Thoracic aorta (tissue), 2 donors: ENCODE measurements at places on chromosomes 5 and 9.

GRCh38 chr9:95341293-95341962 is 23.9 kb upstream of the FANCC start:
- no peak for DNase-seq

- no peak for DNase-seq
These were observed 77.3 kb upstream of the MAN2A1 start for GRCh38 chr5:109612278-109612905.

GRCh38 chr9:78486661-78487060 is 189.7 kb downstream of the PSAT1 start:
- no peak for DNase-seq

DNA sequence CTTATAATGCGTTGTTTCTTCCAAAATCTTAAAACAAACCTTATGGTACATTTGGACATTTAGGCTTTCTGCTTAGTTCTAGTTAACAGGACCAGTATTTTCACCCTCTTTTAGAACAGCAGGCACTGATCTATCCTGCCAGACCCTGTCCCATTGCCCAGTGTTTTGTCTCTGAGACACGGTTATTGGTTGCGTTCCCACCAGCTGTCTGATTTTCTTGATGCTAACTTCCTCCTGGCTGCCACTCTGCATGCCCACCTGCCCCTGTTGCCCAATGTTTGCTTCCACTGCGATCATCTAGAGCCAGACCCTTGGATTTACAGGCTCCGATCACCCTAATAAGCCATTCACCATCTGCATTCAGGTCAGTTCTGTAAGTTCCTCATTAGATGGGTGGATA is 506.0 kb upstream of the CDH6 start:
- no peak for DNase-seq

DNA sequence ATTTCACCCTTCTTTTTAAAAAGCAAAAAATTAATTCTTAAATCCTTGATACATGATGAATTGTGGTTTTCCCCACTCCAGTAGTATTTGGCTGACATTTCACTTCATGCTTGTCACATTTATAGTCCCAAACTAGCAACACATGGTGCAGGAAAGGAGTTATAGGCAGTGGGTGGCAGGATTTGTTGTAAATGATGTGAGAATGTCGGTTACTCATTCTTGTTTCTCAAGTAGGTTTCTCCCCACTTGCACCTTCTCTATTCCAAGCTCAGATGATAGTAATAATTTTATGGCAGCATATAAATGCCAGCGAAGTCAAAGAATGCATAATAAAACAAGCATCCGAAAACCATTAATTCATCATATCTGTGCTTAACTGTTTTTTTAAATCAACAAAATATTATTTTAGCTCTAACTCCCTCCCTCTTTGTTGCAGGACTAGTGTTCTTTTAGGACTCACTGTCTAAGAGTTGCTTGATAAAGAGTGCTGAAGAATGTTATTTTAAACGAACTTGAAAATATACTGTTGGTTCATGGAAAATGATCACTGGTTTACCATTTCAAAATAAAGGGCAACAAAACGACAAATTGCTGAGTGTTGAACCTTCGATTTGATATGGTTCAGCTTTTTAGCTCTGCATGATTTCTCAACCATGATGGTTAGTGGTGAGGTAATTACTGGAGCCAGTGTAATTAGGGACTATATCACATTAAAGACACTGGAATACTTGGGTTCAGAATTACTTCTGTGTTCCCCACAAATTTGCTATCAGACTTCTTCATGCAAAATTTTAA is 88.1 kb upstream of the ADAMTSL1 start:
- DNase-seq, result no peak

- DNase-seq, result no peak
These were observed 131.8 kb upstream of the GABRP start for GRCh38 chr5:170651604-170652277.
